ENCODE measurements at places on chromosomes 7 and 10.

DNA sequence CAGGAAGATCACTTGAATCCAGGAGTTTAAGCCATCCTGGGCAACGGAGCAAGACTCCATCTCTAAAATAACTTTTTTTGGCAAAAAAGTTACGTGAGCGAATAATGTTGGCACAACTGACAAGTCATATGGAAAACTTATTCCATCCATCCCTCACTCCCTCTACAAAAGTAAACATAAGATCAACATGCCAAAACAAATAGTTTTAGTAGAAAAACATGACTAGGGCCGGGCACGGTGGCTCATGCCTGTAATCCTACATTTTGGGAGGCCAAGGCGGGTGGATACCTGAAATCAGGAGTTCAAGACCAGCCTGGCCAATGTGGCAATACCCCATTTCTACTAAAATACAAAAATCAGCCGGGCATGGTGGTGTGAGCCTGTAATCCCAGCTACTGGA lies 25.6 kb downstream of the SLC25A16 start:
- no peak for DNase-seq

GRCh38 chr7:120725376-120726039 lies 132.4 kb downstream of the TSPAN12 start:
- DNase-seq, result no peak

DNA sequence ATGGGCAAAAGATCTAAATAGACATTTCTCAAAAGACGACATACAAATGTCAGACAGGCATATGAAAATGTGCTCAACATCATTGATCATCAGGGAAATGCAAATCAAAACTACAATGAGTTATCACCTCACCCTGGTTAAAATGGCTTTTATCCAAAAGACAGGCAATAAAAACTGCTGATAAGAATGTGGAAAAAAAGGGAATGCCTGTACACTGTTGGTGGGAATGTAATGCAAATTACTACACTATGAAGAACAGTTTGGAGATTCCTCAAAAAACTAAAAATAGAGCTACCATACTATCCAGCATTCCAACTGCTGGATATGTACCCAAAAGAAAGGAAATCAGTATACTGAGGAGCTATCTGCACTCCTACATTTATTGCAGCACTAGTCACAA lies 18.0 kb downstream of the GSDME start:
- no peak for DNase-seq

GRCh38 chr7:128074336-128074735 lies 43.1 kb upstream of the LRRC4 start:
- DNase-seq, result no peak

- DNase-seq, result no peak
Observed at GRCh38 chr7:155834486-155835048, 22.3 kb upstream of the SHH start.

GRCh38 chr10:111709603-111710002 lies 474.0 kb downstream of the GPAM start:
- no peak for DNase-seq

DNA sequence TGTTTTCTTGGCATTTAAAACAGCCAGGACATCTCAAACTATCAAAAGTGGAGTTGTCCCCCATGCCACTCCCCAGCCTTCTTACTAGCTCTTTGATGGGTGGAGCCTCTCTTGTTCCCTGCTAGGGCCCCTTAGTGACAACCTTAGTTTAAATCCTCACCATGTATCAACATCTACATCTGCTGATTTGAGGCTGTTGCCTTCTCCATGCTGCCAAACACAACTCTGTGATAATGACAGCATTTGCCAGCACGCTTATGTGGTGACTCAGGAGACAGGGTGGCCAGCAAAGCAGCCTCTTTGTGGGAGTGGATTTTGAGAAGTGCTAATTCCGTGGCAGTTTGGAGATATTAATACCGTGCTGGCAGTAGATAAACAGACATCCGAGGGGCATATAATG lies 145.4 kb downstream of the LRRC4 start:
- no peak for DNase-seq

GRCh38 chr7:116138202-116138801 lies 72.0 kb upstream of the TES start:
- DNase-seq, result no peak

GRCh38 chr10:131618587-131619267 lies 282.1 kb upstream of the PPP2R2D start:
- DNase-seq, result no peak

DNA sequence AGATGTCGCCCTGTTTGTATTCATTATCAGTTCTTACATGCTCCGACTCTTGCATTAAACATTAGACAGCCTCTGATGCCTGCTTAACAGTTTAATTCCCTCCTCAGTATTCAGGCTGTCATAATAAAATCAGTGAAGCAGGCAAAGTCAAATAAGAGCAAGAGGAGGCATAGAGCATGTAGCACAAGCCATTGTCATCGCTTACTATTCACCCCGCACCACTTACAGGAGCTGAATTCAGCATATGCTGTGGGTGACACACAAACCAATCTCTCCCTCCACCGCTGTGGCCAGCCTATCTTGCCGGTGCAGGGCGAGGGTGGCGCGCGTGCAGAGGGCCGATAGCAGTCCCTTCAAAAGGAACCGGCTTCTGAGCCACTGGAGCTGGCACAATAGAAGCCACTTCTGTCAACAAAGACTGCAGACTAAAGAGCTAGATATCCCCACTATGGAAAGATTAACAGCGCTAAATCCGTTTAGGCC lies 433.2 kb upstream of the MGMT start:
- DNase-seq, result no peak

- DNase-seq, result no peak
Observed at GRCh38 chr10:77537720-77538373, 99.8 kb downstream of the KCNMA1 start.

DNA sequence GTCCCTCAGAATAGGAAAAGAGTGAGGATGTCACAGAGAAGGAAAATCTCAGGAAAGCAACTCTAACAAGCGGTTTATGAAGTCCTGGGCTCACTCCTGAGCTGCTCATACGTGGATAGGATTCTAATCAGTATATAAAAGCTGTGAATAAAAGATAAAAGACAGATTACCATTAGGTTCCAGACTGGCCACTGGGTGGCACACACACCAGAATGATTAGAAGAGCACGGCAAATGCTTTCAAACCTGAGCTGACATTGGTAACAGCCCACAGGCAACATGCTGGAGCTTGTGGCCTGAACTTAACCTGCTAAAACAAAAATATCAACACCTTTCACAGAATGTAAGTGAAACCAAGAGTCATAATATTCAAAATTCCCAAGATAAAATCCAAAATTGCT lies 370.8 kb downstream of the GRID1 start:
- DNase-seq, result no peak

DNA sequence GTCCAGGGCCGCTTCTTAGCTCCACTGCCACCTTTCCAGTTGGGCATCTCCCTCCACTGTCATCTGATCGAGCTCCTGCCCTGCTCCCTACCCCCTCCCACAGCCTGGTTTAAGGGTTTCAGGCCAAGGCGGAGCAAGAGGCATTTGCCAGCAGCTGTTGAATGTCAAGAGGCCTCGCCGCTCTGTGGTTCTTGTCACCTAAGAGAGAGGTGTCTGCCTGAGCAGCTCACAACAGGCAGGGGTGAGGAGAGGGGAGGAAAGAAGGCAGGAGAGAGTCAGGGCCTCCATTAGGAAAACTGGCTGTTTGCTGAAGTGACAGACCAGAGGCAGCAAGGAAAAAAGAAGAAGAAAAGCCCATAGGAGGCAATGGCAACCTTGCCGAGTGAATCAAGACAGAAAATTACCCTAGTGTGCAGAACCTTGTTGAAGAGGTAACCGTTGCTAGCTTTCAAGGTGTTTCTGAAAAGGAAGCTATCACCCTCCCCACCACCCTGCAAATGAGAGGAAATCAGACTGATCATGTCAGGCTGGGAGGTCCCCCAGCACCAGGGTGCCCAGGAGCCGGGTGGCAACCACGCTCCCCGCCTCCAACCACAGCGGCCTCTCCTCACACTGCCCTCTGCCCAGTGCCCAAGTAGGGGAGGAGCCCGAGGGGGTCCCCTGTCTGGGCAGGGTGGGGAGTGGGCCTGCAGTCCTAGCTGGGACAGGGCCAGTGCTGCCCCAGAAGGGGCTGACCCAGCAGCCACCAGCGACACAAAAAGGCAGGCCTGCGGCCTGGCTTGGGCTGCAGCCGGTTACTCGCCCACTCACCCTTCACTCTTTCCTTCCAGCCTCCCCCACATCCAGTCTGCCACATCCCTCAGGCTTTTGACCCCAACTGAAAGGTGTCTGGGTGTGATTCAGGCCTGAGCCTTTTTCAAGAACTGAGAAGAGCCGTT lies 7.1 kb downstream of the GATA3 start:
- no peak for DNase-seq

DNA sequence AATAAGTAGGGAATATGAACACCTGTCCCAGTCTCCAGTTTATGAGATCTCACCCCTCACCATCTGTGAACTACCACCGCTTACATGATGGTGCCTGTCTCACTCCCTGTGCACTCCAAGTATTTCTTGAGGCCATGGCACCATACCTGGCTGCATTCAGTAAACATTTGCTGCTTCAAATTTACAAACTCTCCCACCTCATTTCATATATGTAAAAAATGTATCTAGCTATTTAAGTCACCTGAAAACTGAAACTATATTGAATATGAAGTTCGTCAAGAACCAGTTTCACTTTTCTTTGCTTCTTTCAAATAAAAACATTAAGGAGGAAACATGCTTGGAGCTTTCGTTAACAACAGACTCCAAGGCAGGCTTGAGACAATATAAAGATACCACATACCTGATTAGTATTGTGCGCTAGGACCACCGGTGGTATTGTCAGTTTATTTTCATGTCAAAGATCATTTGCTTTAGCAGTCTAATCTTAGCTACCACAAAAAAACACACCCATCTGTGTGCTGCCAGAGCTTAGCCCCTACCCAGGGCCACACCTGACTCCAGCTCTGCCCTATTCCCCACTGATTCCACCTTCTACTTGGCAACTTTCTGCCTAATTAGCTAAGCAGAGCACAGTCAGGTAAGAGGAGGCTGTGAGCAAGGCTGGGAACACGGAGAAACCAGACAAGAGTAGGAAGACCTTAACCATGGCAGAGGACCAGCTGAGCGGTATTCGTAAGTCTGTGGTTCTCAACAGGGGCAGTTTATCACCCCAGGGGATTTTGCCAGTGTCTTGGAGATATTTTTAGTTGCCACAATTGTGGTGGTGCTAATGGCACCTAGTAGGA lies 92.0 kb downstream of the ZFAND4 start:
- no peak for DNase-seq

DNA sequence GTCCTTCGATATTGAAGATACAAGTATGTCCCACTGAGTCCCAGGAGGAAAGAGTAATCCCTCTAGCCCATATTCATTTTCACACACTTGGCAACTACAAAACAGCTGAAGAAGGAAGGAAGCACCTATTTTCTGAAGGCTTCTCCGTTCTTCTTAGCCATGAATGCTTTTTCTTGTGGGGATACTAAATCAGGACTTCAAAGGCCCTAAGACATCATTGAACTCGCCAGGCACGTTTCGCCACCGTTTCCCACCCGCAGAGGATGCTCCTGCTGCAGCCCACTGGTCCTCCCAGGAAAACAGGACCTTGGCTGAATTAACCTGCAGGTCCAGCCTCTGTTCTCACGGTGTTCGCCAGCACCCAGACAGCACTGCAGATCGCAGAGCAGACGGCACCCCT lies 561.5 kb downstream of the DNAJB6 start:
- no peak for DNase-seq

DNA sequence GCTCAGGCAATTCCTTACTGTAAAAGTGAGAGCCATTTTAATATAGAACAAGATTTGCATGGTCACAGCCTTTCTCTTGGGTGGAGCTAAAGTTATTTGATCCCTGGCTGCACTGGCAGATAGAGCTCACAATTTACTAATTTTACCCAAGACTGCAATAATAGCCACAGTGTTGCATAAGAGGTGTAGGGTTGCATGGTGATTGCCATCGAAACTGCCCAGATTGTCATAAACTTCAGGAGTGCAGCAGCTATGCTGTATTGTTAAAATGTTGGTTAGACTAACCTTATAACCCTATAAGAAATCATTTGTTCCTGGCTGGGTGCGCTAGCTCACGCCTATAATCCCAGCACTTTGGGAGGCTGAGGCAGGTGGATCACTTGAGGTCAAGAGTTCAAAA lies 50.0 kb downstream of the VCL start:
- DNase-seq, result no peak

DNA sequence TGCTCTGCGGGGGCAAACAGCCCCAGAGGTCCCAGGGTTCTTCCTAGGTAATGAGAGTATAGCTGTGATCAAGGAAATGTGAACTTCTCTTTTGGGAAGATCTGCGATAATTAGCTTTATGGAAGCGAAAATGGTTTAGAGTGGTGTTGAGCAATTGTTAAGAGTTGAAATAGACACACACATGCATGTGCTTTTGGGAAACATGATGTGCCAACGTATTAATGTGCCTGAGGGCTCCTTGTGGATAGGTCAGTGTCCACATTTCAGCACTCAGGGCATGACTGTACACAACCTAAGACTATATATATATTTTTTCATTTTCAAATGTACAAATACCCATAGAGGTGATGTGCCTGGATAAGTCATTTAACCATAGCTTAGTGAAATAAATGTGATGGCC lies 67.0 kb downstream of the GSDME start:
- DNase-seq, result no peak

GRCh38 chr7:50923476-50923875 lies 140.8 kb upstream of the GRB10 start:
- no peak for DNase-seq

Data from activated naive CD4-positive, alpha-beta T cell treated with anti-CD3 and anti-CD28 coated beads, Interleukin-2, amount 50 U/mL, for 16 hours (primary cell).